ENCODE measurements at places on chromosomes 11 and 22. TPM values are rescaled to one million over a fixed set of nuclear protein-coding genes. Genes with fewer than 3 reads are reported as not detected.

Gene PHOX2A
- total RNA-seq, result not detected

Gene RAG2
- 0.20 TPM for total RNA-seq

Gene KRTAP5-2
- not detected for total RNA-seq

Gene SERPING1
- total RNA-seq, result 256 TPM

Gene OR8D4
- not detected for total RNA-seq

Gene FZD4
- 70.8 TPM for total RNA-seq

Gene CPT1B
- total RNA-seq, result 13.9 TPM

DNA sequence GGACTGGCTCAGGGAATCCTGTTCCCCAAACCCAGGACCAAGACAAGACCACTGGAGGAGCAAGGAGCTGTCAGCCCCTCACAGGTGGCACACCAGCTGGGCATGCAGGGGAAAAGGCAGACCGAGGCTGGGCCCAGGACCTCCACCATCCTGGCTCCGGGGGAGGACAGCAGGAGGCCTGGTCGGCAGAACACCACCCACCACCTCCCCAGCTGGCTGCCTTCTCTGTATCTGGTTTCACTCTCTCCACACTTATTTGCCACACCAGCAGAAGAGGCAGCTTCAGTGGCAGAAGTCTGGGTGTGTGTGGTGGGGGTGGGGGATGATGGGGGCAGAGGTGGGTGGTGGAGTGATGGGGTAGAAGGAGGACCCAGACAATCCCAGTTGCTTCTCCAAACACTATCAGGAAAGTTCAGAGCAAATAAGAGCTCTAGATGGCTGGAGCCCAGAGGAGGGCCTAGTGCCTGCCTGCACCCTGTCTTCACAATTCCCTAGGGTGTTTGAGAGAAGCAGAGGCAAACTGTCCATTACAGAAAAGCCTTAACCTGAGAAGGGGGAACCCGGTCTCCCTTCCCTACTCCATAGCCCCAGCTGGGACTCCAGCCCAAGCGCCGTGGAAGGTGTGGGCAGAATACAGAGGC lies 51.9 kb upstream of the CDON start:
- no peaks in the 10 kb centered on the region for H3K27me3 ChIP-seq
- DNase-seq, result no peak
- H3K27ac ChIP-seq, result peak overlapping the region; percentile 93
- no peaks in the 10 kb centered on the region for H3K36me3 ChIP-seq

DNA sequence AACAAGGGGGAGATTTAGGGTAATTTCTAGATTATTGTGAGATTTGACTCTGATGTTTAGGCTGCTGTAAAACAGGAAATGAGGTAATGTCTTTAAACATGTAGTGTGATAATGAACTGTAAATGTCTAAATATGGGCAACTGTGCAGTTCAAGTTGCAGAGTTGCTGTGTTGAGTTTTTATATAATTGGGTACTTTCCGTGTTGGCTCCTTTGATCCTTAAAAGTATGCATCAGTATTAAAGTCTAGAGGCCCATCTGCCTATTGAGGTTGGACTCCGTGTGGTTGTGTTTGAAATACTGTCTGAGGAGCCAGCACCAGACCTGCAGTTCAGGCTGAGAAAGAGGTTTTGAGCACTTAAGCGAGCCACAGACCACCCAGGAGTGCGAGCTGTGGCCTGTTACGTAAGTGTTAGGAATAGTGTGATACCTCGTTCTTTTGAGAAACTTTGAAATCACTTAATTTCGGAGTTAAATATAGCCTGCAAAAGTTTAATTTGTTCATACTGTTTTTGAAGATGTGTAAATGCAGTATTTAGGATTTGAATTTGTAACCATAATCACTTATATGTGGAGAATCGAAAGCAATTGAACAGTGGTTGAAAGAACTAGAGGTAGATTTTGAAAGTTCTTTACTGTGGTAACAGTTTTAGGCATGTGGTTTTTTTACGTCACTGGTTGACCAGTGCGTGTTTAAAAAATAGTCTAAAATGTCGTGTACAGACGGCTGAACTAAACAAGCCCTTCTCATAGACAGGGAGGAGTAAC lies 9.0 kb downstream of the FAM118A start:
- H3K4me1 ChIP-seq, result peaks cover 17% of the 10 kb centered on the region
- no peak overlapping the region for H3K27ac ChIP-seq
- peaks cover 12% of the 10 kb centered on the region for H3K36me3 ChIP-seq

- H3K4me1 ChIP-seq, result peaks cover 38% of the 10 kb centered on the region
- no peak overlapping the region for H3K27ac ChIP-seq
- no peak overlapping the region for H3K4me3 ChIP-seq
- no peaks in the 10 kb centered on the region for H3K27me3 ChIP-seq
- DNase-seq, result peak; percentile 68
Measured at GRCh38 chr11:15819679-15820286, 536.6 kb downstream of the SOX6 start.

- H3K36me3 ChIP-seq, result no peaks in the 10 kb centered on the region
- H3K27me3 ChIP-seq, result no peaks in the 10 kb centered on the region
- no peak for DNase-seq
- no peak overlapping the region for H3K27ac ChIP-seq
- H3K4me1 ChIP-seq, result no peaks in the 10 kb centered on the region
- no peak overlapping the region for H3K4me3 ChIP-seq
Measured at GRCh38 chr22:49636214-49636613, 191.5 kb downstream of the BRD1 start.

DNA sequence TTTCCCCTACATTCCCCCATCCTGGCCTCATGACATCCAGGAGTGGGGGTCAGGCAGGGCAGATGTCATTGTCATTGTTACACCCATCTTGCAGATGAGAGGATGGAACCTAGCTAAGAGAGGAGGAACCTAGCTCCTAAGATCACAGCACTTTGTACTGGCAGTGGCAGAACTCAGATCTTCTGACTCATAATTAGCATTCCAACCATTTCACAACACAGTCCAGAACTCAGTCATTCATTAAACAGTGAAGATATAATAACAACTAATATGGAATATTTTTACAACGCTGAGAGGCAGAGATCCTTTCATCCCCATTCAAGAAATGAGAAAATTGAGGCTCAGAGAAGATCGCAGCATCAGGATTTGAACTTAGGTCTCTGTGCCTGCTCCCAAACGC lies 127.8 kb downstream of the CHST1 start:
- H3K4me1 ChIP-seq, result no peaks in the 10 kb centered on the region
- no peak overlapping the region for H3K4me3 ChIP-seq
- no peak overlapping the region for H3K27ac ChIP-seq
- no peaks in the 10 kb centered on the region for H3K36me3 ChIP-seq
- DNase-seq, result no peak
- no peaks in the 10 kb centered on the region for H3K27me3 ChIP-seq

GRCh38 chr11:130448039-130448415 lies 418 bp upstream of the ADAMTS15 start:
- DNase-seq, result no peak
- H3K27me3 ChIP-seq, result no peaks in the 10 kb centered on the region
- no peak overlapping the region for H3K27ac ChIP-seq
- no peak overlapping the region for H3K4me3 ChIP-seq
- H3K4me1 ChIP-seq, result peaks cover 25% of the 10 kb centered on the region

- no peaks in the 10 kb centered on the region for H3K27me3 ChIP-seq
- H3K27ac ChIP-seq, result no peak overlapping the region
- peaks cover 85% of the 10 kb centered on the region for H3K36me3 ChIP-seq
- no peaks in the 10 kb centered on the region for H3K4me1 ChIP-seq
- H3K4me3 ChIP-seq, result no peak overlapping the region
- no peak for DNase-seq
Measured at GRCh38 chr22:41660416-41660815, 28.3 kb downstream of the SNU13 start.

- H3K27me3 ChIP-seq, result no peaks in the 10 kb centered on the region
- DNase-seq, result no peak
- H3K4me3 ChIP-seq, result no peak overlapping the region
Measured at GRCh38 chr22:28977060-28977459, 84.6 kb downstream of the C22orf31 start.

GRCh38 chr11:103609117-103610066 lies 427.0 kb upstream of the DDI1 start:
- no peak overlapping the region for H3K27ac ChIP-seq
- H3K4me1 ChIP-seq, result no peaks in the 10 kb centered on the region
- H3K27me3 ChIP-seq, result no peaks in the 10 kb centered on the region
- no peak overlapping the region for H3K4me3 ChIP-seq
- DNase-seq, result no peak

- no peak overlapping the region for H3K4me3 ChIP-seq
- no peaks in the 10 kb centered on the region for H3K27me3 ChIP-seq
- DNase-seq, result no peak
- H3K36me3 ChIP-seq, result no peaks in the 10 kb centered on the region
- H3K4me1 ChIP-seq, result peaks cover 11% of the 10 kb centered on the region
Measured at GRCh38 chr11:118174006-118174567, 2.4 kb downstream of the SCN2B start.

All from thyroid gland (tissue), 4 donors.